ENCODE measurements at places on chromosomes 4 and X.

GRCh38 chrX:148784137-148784536, 283.7 kb downstream of the AFF2 start:
- no peak for DNase-seq

GRCh38 chr4:128831531-128832242, 22.2 kb downstream of the JADE1 start:
- no peak for DNase-seq

- no peak for DNase-seq
Observed at GRCh38 chr4:22850630-22851029, 157.9 kb downstream of the GBA3 start.

GRCh38 chr4:31896349-31896748, 1176.2 kb downstream of the PCDH7 start:
- no peak for DNase-seq

GRCh38 chrX:127574829-127575228, 477.4 kb downstream of the ACTRT1 start:
- no peak for DNase-seq

DNA sequence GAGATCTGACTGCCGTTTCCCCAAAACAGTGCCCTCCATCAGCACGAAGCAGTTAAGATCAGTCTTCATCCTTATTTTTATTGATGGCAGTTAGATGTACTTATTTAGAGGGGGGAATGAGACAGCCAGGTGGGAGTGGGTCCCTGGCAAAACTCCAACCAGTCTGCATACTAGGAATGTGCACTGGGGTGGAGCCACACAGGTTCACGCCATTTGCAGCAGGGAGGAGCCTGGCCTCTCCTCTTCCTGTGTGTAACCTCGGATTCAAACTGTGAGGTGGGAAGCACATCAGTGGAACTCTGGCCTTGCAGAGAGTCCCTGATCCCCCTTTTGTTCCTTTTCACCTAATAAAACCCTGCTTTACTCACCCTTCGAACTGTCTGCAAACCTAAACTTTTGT, 987.7 kb upstream of the GRIA3 start:
- DNase-seq: no peak

DNA sequence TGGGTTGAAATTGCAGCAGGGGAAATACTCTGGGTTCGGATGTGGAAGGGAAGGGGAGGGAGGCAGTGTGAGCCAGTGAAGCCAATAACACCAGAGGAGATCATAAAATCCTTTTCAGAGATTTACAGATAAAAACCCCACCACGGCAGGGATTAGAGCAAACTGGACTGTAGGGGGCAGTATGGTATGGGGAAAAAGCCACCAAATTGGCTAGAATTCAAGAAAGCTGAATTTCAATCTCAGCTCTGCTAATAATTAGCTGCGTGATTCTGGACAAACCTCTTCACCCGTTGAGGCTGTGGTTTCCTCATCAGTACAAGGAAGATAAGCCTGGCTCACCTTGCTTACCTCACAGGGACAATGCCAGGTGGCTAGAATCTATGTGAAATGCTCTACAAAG, 108.1 kb downstream of the ATG4A start:
- DNase-seq: no peak

GRCh38 chrX:49960061-49960460, 37.7 kb downstream of the CLCN5 start:
- no peak for DNase-seq
